ENCODE measurements at places on chromosomes 5 and 9.

DNA sequence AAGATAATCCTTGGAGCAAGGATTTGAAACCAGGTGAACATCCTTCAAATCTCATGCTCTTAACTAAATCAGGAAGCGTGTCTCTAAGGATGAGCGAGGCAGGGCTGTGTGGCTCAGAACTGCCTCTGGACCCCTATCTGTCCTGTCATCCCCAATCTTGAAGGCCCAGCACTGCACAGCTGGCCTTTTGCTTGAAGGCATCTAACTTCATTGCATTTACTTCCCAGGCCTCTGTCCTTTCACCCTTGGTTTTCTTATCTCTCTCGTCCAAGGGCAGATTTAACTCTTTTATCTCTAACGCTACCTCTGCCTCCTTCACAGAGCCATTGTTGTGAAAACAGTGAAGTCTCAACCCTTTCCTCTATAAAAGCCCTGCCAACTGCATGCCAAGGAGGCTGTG lies 83.8 kb downstream of the UGCG start:
- DNase-seq: no peak

- no peak for DNase-seq
Observed at GRCh38 chr5:54651482-54652076, 134.0 kb downstream of the SNX18 start.

GRCh38 chr9:121619545-121620324 lies 31.7 kb upstream of the DAB2IP start:
- DNase-seq: no peak

GRCh38 chr9:19180991-19181390 lies 49.5 kb upstream of the DENND4C start:
- DNase-seq: no peak

DNA sequence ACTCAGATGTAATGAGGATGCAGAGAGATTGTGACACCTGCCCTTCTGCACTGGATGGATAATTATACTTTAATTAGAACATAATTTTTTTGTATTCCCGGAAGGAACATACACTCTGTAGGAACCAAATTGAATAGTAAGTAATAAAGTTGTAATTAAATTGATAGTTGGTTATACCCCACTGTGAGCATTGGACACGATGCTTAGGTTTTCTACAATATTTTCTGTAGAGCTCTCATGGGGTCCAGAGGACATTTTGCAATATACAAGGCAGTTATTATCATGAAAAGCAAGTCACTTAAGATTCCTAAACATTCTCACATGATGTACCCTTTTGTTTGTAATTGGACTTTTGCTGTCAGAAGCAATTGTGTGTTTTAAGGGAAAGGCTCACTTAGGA lies 63.4 kb downstream of the DIRAS2 start:
- DNase-seq: no peak

DNA sequence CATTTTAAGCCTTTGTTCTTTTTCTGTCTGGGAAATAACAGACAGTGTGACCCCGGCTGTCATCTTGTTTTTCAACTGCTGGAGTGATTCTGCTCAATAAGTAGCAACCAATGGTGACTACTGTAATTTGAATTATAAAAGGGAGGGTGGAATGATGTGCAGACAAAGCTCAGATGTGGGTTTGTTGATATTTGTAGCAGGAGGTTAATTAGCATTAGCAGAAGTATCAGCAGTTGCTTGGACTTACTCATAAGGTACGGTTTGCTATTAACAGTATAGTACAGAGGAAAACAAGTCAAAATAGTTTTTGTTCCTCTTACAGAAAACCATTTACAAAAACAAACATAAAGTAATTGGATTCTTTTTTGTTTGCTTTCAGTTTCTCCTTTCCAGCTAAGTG lies 140.4 kb downstream of the TUSC1 start:
- DNase-seq: no peak

- DNase-seq: no peak
Observed at GRCh38 chr9:1053282-1053621, 3.1 kb downstream of the DMRT2 start.

DNA sequence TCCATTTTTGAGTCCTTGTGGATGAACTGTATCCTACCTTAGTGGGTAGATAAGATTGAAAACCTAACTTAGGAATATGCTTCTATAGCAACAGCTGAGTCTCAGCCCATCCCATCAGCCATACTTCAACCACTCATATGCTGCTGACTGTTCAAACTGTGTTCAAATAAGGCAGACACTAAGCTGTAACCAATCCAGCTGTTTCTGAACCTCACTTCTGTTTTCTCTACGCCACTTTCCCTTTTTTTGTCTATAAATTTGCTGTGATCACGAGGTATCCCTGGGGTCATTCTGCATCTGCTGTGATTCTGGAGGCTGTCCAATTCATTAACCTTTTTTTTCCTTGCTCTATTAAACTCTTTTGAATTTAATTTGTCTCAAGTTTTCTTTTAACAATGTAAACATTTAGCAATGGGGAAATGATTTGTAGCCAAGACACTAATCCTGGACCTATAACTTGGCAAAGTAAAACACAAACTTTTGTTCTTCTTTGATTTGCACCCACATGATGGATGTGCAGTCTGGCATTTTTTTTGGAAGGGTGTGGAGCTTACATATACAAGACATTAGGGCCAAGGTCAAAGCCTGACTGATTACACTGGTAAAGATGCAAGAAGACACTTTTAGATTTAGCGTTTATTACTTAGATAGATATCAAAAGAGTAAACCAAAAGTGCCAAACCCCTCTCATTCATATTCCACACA lies 14.9 kb upstream of the SCGB3A2 start:
- no peak for DNase-seq

- DNase-seq: no peak
Observed at GRCh38 chr5:158923799-158924551, 175.7 kb downstream of the EBF1 start.

DNA sequence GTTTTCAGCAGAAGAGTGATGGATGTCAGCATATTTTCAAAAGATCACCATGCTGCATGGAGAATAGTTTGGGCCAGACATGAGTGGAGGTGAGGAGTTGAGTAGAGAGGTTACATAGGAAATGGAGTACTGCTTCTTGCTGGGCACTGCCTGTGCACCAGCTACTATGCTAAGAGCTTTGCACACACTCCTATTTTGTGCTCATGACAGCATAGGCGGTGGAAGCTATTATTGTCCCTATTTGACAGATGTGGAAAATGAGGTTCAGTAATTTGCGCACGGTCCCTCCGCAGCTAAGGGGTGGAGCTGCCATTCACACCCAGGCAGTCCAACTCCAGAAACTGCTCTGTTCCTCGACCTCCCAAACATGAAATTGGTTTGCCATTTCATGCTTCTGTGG lies 67.8 kb downstream of the ENTREP1 start:
- DNase-seq: no peak

DNA sequence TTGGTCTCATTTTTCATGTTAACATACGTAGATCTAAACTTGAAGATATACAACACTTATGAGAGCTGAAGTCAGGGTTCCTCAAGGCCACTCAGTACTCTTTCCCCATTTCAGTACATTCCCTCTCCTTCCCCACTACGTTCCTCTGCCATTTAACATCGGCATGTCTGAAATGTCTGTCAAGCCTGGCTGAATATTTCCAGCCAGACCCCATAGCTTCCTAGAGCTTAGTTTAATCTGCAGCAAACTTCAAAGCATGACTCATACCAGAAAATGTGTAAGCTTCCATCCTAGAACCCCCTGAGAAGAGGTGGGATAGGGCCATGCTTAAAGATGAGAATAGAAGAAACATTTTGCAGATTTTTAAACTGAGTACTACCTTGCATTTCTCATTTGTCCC lies 6.2 kb downstream of the GZMA start:
- DNase-seq: no peak

DNA sequence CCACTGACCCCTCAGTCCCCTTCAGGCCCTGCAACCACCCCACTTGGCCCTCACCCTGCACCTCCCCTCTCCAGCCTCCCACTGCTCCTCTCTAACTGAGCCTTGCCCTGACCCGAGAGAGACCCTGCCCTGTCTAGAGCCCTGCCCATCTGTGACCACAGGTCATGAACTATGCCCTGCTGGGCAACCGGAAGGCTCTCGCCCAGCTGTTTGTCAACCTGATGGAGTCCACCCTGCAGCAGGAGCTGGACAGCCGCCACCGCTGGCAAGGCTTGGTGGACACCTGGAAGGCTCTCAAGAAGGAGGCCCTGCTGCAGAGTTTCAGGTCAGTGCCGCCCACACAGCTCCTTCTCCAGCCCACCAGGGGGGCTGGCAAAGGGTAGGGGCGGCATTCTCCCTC lies 9.4 kb downstream of the CCDC180 start:
- DNase-seq: no peak

DNA sequence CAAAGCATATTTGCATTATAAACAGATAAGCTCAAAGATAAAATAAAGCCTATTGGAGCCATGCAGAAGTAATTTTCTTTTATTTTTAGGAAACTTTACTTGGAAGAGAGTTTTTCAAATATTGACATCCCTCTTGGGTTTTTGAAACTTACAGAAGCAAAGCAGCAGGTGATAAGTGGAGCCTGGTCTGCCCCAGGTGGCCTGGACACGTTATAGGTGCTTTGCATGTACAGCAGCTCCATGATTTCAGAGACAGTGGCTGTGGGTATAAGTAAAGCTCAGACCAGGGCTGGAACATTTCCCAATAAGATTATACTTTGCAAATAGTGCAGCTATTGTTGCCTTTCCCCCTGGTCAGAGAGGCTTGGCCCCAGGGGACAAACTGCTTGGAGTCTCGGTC lies 51.5 kb downstream of the CCDC192 start:
- no peak for DNase-seq

All from effector CD8-positive, alpha-beta T cell (primary cell).